ENCODE measurements at places on chromosomes 11 and 22. TPM values are rescaled to one million over a fixed set of nuclear protein-coding genes. Genes with fewer than 3 reads are reported as not detected.

The SPDYC gene
- not detected for total RNA-seq

The POLD4 gene
- total RNA-seq: 95.1 TPM

The GPHA2 gene
- total RNA-seq: not detected

The POTEH gene
- total RNA-seq: not detected

The EIF3F gene
- 353 TPM for total RNA-seq

The SLC22A6 gene
- total RNA-seq: not detected

The IGLL1 gene
- not detected for total RNA-seq

The FXYD6 gene
- total RNA-seq: 0.98 TPM

The NRXN2 gene
- 0.23 TPM for total RNA-seq

The GLB1L3 gene
- 10.7 TPM for total RNA-seq

The CACNA1I gene
- total RNA-seq: 30.9 TPM

The SCGB1A1 gene
- not detected for total RNA-seq

The CCDC87 gene
- total RNA-seq: not detected

The OR52E8 gene
- not detected for total RNA-seq

The RFPL2 gene
- 0.32 TPM for total RNA-seq

The SLC5A4 gene
- not detected for total RNA-seq
